ENCODE measurements at places on chromosomes 6 and 20.

DNA sequence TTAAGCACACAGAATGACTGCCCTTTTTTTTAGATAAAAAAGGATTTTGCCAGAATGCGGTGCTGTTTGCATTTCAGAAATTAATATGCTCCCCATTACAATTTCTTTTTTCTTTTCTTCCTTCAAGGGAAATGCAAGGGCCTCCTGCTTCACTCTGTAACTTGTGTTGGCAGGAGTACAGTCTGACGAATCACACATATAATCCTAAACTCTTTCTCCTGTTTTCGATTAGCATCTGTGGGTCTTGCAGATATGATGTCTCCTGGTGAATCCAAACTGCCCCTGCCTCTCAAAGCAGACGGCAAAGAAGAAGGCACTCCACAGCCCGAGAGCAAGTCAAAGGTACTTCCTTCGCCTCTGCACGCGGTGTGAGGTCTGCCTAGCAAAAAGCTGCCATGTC lies 149.5 kb downstream of the TMEM242 start:
- DNase-seq, result no peak

- no peak for DNase-seq
Observed at GRCh38 chr6:28251661-28252008, 434 bp downstream of the ZKSCAN4 start.

GRCh38 chr6:158160932-158161539 lies 7.0 kb downstream of the SERAC1 start:
- DNase-seq, result no peak

GRCh38 chr20:44703956-44704488 lies 11.1 kb upstream of the CCN5 start:
- DNase-seq, result no peak

DNA sequence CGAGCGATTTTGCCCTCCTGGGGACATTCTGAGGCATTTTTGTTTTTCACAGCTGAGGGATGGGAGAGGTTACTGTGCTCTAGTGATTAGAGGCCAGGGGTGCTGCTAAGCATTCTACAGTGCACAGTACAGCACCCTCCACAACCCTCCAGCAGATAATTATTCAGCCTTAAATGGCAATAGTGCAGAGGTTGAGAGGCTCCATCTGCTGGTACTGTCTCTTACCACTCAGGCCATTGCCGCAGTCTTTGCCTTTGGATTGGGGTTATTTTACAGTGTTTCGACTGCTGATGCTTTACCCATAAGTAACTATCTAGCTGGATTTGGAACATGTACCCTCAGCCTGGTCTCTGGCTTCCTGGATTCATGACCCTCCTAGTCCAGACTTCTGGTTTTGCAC lies 705.3 kb downstream of the KIF16B start:
- no peak for DNase-seq

- no peak for DNase-seq
Observed at GRCh38 chr20:8854571-8854970, 214.3 kb upstream of the PLCB4 start.

GRCh38 chr6:109372130-109372529 lies 10.1 kb downstream of the CD164 start:
- DNase-seq, result no peak

DNA sequence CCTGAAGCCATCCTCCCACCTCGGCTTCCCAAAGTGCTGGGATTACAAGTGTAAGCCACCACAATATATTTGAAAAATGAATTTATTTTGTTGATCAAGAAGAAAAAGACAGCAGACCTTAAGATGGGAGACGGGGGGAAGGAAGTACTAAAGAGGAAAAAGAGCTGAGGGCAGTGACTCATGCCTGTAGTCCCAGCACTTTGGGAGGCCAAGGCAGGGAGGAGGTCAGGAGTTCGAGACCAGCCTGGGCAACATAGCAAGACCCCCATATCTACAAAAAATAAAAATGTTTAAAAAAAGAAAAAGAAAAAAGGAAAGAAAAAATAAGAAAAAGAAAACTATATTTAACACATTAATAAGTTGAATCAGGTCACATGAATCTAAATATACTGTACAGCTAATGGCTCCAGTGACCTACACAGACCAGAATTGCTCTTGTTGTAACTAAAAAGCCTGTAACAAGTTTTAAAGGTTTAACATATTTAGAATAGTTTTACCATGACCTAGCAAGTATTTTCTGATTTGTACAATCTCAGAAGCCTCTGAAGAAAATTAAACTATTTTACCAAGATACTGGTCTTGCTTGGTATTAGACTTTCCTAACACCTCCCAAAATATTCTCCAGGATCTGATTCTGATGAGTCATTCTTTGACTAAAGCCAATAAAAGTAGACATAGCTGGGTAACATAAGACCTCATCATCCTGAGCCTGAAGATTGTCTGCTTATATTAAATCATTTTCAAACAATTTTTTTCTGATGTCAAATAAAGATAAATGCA lies 4.3 kb upstream of the AKIRIN2 start:
- no peak for DNase-seq

DNA sequence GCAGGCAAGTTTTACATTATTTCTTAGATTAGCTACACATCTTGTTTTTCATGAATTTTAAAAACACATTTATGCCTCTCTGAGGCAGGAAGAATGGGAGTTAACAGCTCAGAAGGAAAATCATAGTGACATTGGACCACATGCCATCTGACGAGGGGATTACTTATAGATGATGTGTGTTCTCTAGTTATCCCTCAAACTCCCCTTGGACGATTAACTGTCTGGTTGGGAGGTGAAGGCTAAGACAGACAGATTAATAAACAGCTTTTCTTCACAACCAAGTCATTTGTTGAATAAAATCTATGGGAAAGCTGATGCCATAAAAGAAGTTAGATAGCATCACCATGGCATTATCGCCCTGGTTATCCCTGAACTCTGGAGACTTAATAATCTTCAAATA lies 80.0 kb upstream of the PREP start:
- DNase-seq, result no peak

GRCh38 chr6:169968541-169969270 lies 217.3 kb downstream of the ERMARD start:
- DNase-seq, result no peak

DNA sequence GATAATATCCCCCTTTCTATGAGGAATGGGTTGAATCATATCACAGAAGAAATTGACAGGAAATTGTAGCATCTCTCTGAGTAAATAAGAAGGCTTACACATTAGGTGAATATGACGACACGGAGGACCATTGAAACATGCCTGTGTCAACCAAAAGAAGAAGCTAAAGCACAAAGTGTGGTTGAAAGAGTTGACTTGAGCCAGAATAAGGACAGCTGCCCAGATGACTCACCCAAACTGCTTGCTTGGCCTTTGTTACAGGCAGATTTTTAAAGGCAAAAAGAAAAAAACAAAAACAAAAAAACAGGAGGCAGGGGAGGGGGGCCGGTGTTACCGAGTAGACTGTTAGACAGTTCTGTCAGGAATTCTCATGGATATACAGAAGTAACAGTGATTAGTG lies 129.8 kb upstream of the EDN1 start:
- no peak for DNase-seq

- DNase-seq, result no peak
Observed at GRCh38 chr6:162468326-162468725, 259.2 kb downstream of the PRKN start.

DNA sequence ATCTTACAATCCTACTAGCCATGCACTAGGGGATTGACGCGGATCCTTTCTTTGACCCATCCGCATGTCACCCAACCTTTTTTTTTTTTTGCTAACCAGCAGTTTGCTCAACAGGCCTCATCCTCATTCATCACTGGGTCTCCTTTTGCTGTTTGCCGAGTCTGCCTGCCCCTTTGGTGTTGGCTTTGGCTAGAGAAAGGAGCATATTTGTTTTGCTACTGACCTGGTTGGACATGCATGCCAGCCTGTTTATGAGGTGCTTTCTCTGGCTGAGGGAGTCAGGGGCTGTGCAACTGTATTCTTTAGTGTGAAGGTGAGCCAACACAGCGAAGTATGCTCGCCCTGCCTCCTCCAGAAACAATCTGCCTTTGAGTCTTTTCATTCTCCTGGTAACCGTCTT lies 40.2 kb downstream of the E2F3 start:
- DNase-seq, result no peak

- DNase-seq, result no peak
Observed at GRCh38 chr6:149910721-149911151, 12.2 kb downstream of the RAET1G start.
